Activated CD4-positive, CD25-positive, alpha-beta regulatory T cell treated with anti-CD3 and anti-CD28 coated beads, Interleukin-2, amount 50 U/mL, for 16 hours (primary cell): ENCODE measurements at places on chromosomes 2 and 18.

DNA sequence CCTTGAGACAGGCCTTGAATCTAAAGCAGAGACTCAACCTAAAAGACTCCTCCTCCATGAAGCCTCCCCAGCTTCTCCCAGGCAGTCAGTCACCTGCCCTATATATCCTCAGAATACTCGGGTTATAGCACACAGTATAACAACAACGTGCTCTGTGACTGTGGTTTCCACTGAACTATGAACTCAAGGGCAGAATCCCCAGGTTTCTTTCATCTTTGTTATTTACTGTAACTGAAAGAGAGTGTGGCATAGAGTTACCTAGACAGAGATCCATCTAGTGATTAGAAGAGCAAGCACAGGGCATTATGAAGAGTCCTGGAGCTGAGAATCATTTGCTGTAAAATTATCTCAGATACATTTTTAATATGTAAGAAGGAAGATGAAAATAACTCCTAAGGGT is 281.6 kb upstream of the ZNF521 start:
- no peak for DNase-seq

- DNase-seq = peak; percentile 15
Measured at GRCh38 chr18:23828426-23828825, 139.2 kb downstream of the LAMA3 start.

DNA sequence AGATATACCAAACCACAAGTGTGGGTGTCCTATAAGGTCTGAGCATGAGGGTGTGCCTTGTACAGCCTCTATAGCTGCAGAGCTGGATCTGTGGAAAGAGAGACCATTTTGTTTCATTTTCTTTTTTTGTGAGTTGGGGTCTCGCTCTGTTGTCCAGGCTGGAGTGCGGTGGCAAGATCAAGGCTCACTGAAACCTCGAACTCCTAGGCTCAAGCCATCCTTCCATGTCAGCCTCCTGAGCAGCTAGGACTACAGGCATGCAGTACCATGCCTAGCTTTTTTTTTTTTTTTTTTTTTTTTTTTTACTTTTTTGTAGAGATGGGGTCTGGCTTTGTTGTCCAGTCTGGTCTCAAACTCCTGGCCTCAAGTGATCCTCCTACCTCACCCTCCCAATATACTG is 10.7 kb downstream of the KIF3C start:
- DNase-seq = no peak

DNA sequence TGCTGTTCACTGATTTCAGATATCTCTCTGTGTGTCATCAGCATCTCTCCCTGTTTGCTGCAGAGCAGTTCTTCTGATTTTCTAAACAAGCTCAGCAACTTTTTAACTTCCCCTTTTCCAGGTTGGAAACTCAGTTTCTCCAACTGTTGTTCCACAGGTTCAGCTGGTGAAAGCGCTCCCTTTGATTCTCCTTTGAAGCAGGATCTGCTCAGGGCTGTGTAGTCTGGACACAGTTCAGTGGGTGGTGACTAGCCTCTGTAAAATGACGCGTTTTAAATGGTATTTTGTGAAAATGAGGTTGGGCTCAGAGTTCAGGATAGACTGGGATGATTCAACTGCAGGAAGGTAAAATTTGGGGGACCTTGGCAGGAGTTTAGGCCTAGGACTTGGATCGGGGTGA is 106.3 kb downstream of the TRIM43 start:
- no peak for DNase-seq

DNA sequence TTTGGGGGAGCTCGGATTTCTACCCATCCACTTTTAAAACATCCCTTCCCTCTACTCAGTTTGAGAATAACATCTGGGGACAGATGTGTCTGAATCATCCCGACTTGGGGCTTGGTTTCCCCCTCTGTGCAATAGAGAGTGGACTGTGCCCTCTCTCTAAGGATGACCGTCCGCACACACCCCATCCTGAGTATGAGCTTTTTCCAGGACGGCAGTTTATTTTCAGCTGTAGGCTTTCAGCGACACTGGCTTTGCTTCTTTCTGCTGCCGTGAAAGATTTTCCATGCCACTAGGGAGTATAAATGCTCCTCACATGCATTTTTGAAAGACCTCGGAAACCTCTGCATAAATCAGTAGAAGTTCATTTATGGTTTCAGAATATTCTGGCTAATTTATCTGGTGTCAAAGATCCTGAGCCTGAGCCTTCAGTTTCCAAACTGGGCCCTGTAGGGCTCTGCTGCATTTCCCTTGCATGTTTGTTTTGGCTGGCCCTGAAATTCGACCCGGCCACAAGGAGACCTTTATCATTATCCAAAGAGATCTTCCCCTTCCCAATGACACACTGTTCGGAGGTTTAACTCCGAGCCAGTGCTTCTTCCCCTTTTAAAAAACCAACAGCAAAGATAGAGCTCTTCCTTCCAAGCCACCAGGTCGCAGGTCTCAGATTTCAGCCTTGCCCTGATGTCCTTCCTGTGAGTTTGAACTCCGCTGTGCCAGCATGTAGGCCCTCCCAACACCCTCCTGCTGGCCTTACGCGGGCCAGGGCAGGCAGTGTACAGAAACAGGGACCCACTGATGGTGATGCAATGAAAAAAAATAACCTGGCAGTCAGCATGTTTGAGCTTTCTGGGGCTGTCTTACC is 53.3 kb downstream of the FECH start:
- no peak for DNase-seq
